H4 (cell line): ENCODE measurements at places on chromosomes 11 and 22. TPM values are rescaled to one million over a fixed set of nuclear protein-coding genes. Genes with fewer than 3 reads are reported as not detected.

GRCh38 chr11:3745161-3745560 is 52.2 kb downstream of the NUP98 start:
- no peak for DNase-seq

- DNase-seq: peak; percentile 93
Measured at GRCh38 chr11:40274017-40274416, 1185.4 kb downstream of the LRRC4C start.

- DNase-seq: peak; percentile 74
Measured at GRCh38 chr11:108616549-108616948, 23.0 kb upstream of the EXPH5 start.

GRCh38 chr11:126214841-126215240 is 3.3 kb downstream of the FAM118B start:
- no peak for DNase-seq

The TRIM49 gene
- total RNA-seq: not detected in 2 replicates

The LRRC55 gene
- total RNA-seq: not detected in 2 replicates

The C22orf15 gene
- not detected in 2 replicates for total RNA-seq

The SCN3B gene
- total RNA-seq: 0.39 TPM in 1 of 2 replicates, not detected in the other
